ENCODE measurements at places on chromosomes 6 and 20. TPM values are rescaled to one million over a fixed set of nuclear protein-coding genes. Genes with fewer than 3 reads are reported as not detected.

DNA sequence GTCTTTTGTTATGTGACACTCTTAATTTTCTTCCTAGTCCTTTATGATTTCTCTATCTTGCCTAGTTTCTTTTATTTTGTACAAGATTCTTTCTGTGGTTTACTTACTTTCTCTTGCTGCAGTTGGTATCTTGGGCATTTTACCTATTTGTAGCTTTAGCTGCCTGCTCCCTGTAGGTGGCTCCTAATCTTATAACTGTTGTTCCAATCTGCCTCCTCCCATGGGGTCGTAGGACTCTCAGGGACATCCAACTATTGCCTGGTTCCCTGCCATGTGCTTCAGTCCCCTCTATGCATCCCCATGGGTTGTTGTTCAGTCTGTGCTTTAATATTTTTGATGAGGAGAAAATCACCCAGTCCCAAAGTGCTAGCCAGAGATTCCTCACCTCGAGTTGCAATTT, 31.4 kb downstream of the RIN2 start:
- DNase-seq = no peak

GRCh38 chr6:139380168-139380567, 5.7 kb upstream of the CITED2 start:
- no peak for DNase-seq

DNA sequence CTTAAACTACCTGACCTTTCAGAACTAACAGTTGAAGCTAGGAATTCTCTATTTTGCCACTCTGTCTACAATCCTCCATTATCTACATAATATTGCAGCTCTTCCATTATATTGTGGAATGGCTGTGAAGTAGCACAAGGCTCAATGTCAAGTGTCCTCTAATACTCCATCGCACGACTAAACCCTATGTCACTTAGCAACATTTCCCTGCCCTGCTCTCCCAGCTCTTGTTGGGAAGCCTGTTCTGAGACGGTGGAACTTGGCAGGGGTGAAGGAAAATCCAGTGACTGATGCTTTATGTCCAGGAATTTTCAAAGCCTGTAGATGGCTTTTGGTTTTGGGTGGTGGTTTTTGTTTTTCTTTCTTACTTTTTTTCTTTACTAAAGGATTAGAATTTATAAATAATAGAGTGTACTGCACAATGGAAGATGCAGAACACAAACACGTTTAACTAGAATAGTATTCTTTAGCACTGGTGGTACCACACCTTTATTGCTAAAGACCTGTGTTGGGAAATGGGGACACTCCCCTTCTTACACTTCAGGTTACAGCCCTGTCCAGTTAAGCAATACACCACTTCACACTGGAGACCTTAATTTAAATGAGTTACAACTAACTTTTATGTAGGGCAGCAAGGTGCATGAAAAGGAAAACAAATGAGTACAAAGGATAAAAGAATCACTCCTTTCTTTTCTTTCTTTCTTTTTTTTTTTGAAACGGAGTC, 20.7 kb upstream of the AMD1 start:
- DNase-seq = no peak

MYCT1 gene
- total RNA-seq = 5.4 TPM

TBXT gene
- not detected for total RNA-seq

DDX27 gene
- total RNA-seq = 27.5 TPM
